ENCODE measurements at places on chromosomes 7 and 10. TPM values are rescaled to one million over a fixed set of nuclear protein-coding genes. Genes with fewer than 3 reads are reported as not detected.

DNA sequence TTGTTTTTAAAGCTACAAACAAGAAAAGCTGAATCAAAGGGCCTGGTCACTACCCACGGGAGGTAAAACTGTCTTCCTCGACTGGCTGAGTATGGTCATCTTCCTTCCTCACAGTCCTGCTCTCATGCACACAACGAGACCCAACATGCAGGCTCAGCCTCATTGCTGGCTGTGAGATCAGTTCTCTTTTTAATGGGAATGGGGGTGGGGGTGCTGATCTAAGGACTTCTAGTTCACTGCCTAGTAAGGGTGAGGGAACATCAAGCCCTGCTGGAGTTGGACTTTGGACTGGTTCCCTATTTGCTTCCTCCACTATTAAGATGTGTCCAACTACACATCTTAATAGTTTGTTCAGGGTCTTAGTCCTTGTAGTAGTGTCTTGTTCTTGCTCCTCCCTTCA lies 48.2 kb downstream of the ABCB4 start:
- no peak for DNase-seq

- no peak for DNase-seq
These were observed 32.6 kb upstream of the AP5Z1 start for GRCh38 chr7:4742852-4743251.

GRCh38 chr7:33191340-33191739 lies 62.0 kb downstream of the BBS9 start:
- no peak for DNase-seq

The NME8 gene
- total RNA-seq, result 2.4 TPM

GRCh38 chr10:5817322-5818047 lies 4.3 kb upstream of the GDI2 start:
- no peak for DNase-seq

The PRSS37 gene
- total RNA-seq, result not detected

- DNase-seq, result no peak
These were observed 266.8 kb downstream of the CELF2 start for GRCh38 chr10:11284291-11285085.

Data from spleen (tissue), 13 donors.